Tracheal epithelial cell (primary cell): ENCODE measurements at places on chromosomes 3 and 15. TPM values are rescaled to one million over a fixed set of nuclear protein-coding genes. Genes with fewer than 3 reads are reported as not detected.

Gene THRB
- 5.1 and 10.0 TPM in 2 replicates for total RNA-seq

Gene PTX3
- 0.85 and 5.8 TPM in 2 replicates for total RNA-seq

Gene JMJD7
- total RNA-seq = 10.8 and 34.3 TPM in 2 replicates

Gene DVL3
- total RNA-seq = 20.7 and 29.2 TPM in 2 replicates

Gene SLC49A4
- 34.7 and 35.4 TPM in 2 replicates for total RNA-seq

Gene SYNPR
- not detected in 2 replicates for total RNA-seq

Gene EPHB1
- total RNA-seq = 0.96 TPM in 1 of 2 replicates, not detected in the other

Gene ZDHHC19
- not detected in 2 replicates for total RNA-seq

Gene TNNC1
- 0.48 TPM in 1 of 2 replicates, not detected in the other for total RNA-seq

Gene TMCC1
- total RNA-seq = 14.7 and 16.9 TPM in 2 replicates

Gene CILP
- total RNA-seq = under 0.01 TPM in 1 of 2 replicates, not detected in the other

Gene NEK10
- 0.72 and 2.6 TPM in 2 replicates for total RNA-seq

Gene GRIP2
- total RNA-seq = not detected in 2 replicates

Gene ROPN1
- not detected in 2 replicates for total RNA-seq

Gene CELF6
- 0.21 and 0.24 TPM in 2 replicates for total RNA-seq

Gene MED12L
- under 0.01 TPM in 2 replicates for total RNA-seq
